LoVo (cell line): ENCODE measurements at places on chromosomes 3 and 15.

GRCh38 chr3:122350814-122351418 is 25.9 kb downstream of the CSTA start:
- DNase-seq, result no peak

- DNase-seq, result no peak
These were observed 1.9 kb downstream of the CHST2 start for GRCh38 chr3:143121241-143122088.

DNA sequence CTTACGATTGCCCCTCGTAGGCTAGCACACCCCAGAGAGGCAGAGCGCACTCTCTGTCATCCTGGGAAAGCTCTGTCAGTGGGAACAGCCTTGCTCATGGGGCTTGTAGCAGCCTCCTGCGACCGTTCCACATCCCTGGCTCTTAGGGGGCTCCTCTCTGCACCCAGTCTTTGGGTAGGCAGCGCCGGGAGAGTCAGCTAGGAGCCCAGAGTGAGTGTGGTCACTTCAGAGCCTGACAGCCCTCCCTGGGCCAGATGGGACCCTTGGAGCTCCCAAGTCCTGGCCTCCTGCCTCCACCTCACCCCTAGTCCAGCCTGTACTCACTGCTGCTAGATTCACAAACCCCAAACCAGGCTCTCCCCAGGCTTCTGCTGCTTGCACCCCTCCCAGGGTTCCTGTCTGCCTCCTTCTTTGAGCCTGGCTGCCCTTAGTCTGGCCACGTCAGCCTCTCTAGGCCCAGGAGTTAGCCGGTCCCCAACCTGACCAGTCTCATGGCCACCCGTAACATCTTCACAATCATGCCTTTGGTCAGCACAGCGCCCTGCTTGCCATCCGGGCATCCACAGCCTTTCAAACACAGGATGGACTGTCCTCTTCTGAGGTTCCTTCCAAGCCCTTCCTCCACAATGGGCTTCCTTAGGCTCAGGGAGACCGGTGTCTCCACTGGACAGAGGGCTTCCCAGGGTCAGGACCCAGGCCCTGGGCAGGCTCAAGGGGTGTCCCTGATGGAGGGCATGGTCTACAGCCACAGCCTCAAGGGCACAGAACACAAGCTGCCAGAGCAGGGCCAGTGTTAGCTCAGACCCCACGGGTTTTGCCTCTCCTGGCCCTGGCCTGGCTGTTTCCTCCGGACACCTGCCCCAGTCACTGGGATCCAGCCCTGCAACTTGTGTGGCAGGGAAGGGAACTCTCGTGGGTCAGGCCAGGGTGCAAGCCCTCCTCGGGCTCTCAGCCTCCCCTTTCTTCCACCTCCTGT is 4.6 kb downstream of the ACSBG1 start:
- no peak for DNase-seq

DNA sequence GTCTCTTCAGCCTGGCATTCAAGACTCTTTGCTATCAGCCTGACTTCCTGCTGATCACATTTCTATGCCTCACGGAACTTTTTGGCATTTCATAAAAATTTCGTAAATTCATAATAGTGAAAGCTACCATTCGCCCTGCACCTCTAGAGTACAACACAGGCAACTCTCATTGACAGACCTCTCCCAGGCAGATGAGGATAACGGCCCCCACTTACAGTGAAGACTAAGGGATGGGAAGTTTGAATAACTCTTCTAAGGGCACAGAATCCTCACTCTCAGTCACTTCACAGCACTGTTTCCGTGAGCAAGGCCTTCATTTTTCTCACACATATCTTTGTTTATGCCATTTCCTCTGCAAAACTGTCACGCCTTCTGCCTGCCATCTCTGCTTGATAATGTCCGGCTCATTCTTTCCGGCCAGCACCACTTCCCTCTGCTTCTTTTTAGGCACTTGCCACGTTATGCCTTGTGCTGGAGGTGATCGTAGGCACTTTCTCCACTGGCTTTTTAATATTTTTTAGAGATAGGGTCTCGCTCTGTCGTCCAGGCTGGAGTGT is 224.1 kb upstream of the HES1 start:
- DNase-seq, result no peak

DNA sequence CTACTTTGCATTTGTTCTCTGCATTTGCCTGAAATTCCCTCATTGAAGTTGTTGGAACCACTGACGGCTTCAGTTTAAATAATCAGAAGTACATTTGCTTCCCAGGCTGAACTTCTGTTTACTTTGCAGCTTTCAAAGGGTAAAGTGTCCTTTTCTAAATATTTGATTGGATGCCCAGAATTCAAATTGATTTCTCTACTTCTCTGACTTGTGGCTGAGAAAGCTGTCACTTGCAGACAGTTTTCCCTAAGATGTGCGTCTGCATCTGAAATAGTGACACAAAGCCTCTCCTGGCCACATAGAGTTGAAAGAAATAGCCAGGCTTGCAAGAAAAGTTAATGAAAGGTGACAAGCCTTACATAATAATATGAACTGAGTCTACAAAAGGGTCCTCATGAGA is 299.6 kb downstream of the THSD4 start:
- no peak for DNase-seq

- DNase-seq, result no peak
These were observed 194.3 kb downstream of the SV2B start for GRCh38 chr15:91294344-91294743.
